ENCODE measurements at places on chromosomes 6 and 20. TPM values are rescaled to one million over a fixed set of nuclear protein-coding genes. Genes with fewer than 3 reads are reported as not detected.

Gene CGA
- 0.38 TPM for polyA plus RNA-seq

Gene MCHR2
- not detected for polyA plus RNA-seq

Gene ADTRP
- polyA plus RNA-seq = 1.2 TPM

Gene MDFI
- polyA plus RNA-seq = 31.4 TPM

Gene DCDC2
- 136 TPM for polyA plus RNA-seq

Gene FKBP1C
- 2.1 TPM for polyA plus RNA-seq

Gene THEMIS
- 0.08 TPM for polyA plus RNA-seq

Gene PPP1R18
- 36.9 TPM for polyA plus RNA-seq

Gene C2
- 3.9 TPM for polyA plus RNA-seq
